ENCODE measurements at places on chromosomes 16 and 17.

DNA sequence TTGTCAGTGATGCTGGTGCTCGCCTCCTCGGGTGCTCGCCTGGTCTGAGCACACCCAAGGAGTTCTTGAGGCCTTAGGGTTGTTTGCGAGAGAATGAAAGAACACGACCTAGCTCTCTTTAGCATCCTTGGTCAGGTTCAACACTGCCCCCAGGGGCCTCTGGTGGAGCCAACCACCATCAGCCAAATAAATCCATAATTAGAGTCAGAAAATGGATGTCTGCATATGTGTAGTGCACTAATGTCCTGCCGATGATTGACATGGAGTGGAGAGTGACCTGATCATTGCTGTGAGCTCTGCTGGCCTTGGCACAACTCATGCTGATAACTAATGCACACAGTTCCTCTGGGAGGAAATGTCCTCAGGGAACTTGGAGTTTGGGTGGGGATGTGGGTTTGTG, 8.2 kb upstream of the STH start:
- no peak for DNase-seq

GRCh38 chr16:67279296-67280089, at the start of gene PLEKHG4:
TSS of gene PLEKHG4 (plus strand) at chr16:67279532. CDS start at chr16:67280045, 513 bp downstream.
- no peak for DNase-seq

DNA sequence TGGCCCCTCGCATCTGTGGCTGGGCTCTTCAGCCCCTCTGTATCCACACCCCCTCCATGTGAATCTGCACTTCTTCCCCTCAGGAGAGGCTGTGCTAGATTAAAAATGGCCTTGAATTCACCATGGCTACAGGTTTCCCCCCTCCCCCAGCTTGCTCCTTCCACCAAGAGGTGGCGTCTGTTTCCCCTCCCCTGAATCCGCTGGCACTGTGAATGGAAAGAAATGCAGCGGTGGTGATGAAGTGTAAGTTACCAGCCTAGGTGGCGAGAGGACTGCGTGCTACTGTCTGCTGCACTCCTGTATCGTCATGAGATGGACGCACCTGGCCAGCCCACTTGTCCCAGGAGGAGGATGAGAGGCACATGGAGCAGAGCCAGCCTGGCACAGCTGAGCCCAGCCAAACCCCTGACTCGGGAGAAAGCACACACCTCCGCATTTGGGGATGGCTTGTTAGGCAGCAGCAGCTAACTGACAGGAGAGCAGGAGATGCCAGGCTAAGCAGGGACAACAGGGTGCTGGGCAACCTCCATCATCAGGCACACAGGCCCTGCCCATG, 26.2 kb downstream of the TNFRSF13B start:
- DNase-seq: no peak

- no peak for DNase-seq
Observed at GRCh38 chr17:81489998-81490992, 22.3 kb downstream of the ACTG1 start.

DNA sequence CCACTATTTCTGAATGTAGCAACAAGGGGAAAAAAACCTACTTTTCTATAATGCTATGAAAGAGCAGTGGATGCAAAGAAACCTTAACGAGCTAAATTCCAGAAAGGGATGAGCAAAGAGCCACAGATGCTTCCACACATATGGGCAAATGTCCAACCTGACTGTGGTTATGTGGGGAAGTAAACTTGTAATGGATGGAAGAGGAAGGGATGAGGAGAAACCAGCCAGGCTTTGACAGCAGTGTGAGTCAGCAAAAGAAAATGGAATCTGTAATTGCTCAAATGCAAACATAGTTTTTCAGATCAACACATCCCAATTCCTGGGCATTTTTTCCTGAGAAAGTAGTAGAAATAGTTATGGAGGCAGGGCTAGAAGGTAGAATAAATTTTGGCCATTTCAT, 204.8 kb upstream of the CPHXL start:
- no peak for DNase-seq

GRCh38 chr17:43534909-43535308, 11.2 kb downstream of the ETV4 start:
- DNase-seq: no peak

DNA sequence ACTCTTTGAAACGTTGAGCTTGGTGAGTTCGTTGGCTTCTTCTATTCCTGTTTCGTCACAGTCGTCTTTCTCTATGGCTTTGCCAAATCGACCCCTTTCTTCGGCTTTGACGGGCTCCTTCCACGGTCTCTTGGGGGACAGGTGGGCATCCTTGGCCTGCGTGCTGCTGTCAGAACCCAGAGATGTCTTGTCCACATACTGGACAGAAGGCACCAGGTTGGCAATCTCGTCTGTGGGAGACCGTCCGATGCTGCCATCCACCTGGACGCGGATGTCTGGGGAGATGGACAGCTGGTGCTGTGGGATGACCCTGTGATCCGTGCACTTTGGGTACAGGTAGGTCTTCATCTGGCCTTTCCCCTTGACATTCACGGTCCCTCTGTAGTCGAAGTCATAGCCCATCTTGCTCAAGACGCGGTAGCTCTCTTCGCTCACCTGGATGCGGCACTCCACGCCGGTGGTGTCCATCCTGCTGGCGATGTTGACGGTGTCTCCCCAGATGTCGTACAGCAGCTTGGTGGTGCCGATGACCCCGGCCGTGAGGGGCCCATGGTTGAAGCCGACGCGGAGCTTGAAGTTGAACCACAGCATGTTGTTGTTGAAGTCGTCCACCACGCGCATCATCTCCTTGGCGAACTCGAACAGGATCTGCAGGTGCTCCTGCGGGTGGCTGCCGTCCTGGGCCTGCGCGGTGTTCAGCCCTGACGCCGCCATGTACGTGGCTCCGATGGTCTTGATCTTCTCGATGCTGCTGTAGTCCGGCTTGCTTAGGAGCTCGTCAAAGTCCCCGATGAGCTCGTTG, 85.5 kb upstream of the CREBBP start:
- DNase-seq: no peak

GRCh38 chr17:18005496-18005895, 32.8 kb downstream of the DRC3 start:
- no peak for DNase-seq

- no peak for DNase-seq
Observed at GRCh38 chr17:36525888-36526287, 8.8 kb downstream of the MYO19 start.

- DNase-seq: no peak
Observed at GRCh38 chr16:85675251-85675874, 13.4 kb downstream of the GINS2 start.

GRCh38 chr16:31764103-31764502, 109.5 kb upstream of the ZNF267 start:
- no peak for DNase-seq

- DNase-seq: no peak
Observed at GRCh38 chr16:88430524-88431446, 22.3 kb upstream of the ZFPM1 start.

DNA sequence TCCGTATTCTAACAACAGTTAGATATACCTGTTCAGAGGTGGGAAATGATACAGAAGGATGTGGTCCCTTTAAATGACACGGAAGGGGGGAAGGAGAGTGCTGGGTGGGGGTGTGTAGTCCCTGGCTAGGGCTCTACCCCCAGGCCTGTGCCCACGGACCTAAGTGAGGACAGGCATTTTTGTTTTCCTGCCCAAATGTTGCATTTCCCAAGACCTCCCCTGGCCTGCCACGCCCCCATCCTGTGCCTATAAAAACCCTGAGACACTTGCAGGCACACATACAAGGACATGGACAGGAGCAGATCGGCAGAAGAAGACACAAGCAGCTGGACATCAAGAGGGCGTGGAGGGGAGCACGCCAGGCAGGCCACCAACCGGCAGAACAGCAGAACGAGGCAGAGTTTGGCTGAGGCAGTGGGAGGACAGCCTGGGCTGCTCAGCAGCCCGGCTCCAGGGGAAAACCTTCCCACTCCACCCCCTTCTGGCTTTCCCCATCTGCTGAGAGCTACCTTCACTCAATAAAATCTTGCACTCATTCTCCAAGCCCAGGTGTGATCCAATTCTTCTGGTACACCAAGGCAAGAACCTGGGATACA, 13.3 kb upstream of the MPP2 start:
- no peak for DNase-seq

GRCh38 chr17:40168262-40168832, 8.9 kb upstream of the RAPGEFL1 start:
- DNase-seq: no peak

DNA sequence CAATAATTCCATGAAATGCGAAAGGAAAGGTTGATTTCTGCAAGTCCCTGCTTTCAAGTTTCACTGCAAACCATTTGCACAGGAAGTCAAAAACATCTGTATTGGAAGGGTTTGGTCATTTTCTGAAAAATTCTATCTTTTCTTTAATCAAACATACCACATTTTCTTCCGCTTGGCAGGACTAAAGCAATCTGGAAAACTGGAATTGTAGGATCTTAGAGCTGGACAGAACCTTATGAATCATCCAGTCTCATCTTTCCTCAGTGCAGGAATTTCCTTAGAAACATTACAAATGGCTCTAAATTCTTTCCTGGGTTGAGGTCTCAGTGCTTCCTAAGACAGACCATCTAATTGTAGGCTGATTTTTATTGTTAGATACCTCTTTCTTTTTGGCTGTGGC, 111.5 kb upstream of the ELAC2 start:
- DNase-seq: no peak

GRCh38 chr17:58391302-58391984, 25.9 kb downstream of the RNF43 start:
- no peak for DNase-seq

DNA sequence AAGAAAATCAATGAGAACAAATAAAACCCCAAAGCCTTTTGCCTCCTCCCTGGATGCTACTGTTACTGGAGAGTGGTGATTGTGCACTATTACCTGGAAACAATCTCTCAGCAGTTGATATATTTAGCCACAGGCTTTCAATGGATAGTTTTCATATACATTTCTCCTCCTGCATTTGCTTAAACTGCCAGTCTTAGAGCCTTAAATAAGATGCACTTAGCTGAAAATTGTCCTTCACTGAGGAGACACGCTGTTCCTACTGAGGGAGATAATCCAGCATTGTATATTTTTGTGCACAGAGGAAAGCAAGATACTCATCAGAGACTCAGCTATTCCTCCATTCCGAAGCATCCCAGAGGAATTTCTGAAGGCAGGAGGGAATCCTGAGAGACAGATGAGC, 520.2 kb upstream of the C16orf82 start:
- DNase-seq: no peak

DNA sequence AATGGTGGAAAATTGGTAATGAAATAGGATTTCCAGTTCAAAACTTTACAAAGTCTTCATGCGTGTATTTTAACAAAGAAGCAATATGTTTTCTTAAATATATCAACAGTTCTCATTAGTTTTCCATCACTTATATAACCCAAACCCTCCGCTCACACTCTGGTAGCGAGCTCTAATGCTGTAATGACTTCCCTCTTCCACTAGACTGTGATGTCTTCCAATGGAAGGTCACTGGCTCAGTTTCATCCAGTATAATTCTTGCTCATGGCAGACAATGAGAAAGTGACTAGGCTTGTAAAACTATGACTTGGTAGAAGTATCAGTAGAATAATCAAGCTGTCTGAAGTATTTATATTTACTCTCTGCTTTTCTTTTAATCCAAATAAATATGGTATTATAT, 32.8 kb downstream of the NETO2 start:
- DNase-seq: no peak

DNA sequence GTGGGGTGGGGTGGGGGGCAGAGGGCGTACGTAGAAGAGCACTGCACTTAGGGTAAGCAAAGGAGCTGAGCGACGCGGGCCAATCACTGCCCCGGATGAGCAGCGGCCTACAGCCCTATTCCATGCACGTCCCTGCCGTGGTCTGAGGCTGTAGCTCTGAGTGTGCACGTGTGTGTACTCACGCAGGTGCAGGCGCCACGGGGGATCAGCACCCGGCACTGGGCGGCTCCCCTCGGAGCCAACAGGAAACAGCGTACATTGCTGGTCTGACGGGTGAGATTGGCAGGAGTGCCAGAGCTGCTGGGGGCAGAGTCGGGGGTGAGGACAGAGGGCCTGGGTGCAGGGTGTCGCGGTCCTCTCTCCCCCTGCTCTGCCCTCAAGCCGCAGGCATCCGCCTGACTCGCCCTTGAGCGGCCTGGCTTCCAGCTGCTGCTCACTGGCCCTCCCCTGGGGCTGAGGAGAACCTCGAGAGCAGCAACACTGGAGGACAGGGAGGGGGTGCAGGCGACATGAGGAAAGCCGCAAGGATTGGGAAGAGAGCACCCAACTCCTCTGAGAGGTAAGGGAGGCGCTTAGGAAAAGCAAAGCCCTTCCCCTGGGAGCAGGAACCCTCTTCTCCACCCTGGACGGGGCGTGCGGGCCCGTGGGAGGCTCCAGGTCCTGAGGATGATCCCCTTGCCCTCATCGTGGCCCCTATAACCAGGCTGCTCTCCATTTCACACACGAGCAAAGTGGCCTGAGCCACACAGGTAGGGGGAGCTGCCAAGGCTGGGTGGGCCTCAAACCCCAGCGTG, 57.8 kb downstream of the ENGASE start:
- DNase-seq: no peak

Data from cerebellar nuclear complex (tissue), 1 donor.